ENCODE measurements at places on chromosomes 6 and 20.

- no peak for DNase-seq
These were observed 117.2 kb downstream of the IPCEF1 start for GRCh38 chr6:154239392-154239791.

DNA sequence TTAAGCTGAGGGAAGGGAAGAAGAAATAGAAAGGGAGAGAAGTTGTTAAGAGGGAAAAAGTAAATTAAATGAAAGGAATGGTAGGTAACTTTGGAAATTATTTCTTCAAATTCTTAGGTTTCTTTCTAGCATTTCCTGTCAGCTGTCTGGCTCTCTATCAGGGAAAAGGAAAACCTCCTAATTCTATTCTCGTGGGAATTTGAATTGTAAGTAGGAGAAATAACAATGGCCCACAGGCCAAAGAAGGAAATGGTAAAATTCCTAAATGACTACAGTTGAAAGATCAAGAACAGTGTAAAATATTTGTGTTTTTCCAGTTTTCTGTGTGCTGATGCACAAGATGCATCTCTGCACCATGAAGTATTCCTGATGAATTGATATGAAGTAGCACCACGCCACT, 173.0 kb downstream of the IBTK start:
- no peak for DNase-seq

DNA sequence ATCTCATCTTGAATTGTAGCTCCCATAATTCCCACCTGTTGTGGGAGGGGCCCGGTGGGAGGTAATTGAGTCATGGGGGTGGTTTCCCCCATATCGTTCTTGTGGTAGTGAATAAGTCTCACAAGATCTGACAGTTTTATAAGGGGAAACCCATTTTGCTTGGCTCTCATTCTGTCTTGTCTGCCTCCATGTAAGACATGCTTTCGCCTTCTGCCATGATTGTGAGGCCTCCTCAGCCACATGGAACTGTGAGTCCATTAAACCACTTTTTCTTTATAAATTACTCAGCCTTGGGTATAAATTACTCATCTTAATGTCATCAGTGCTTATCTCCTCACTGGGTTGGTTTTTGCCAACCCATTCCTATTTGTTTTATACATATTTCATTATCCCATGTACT, 142.0 kb upstream of the GMDS start:
- DNase-seq, result peak; percentile 51

- DNase-seq, result no peak
These were observed 19.6 kb downstream of the NTSR1 start for GRCh38 chr20:62728028-62728780.

GRCh38 chr6:124670801-124671200, 291.4 kb upstream of the RNF217 start:
- DNase-seq, result no peak

GRCh38 chr6:90490030-90490716, 96.7 kb downstream of the MAP3K7 start:
- no peak for DNase-seq

DNA sequence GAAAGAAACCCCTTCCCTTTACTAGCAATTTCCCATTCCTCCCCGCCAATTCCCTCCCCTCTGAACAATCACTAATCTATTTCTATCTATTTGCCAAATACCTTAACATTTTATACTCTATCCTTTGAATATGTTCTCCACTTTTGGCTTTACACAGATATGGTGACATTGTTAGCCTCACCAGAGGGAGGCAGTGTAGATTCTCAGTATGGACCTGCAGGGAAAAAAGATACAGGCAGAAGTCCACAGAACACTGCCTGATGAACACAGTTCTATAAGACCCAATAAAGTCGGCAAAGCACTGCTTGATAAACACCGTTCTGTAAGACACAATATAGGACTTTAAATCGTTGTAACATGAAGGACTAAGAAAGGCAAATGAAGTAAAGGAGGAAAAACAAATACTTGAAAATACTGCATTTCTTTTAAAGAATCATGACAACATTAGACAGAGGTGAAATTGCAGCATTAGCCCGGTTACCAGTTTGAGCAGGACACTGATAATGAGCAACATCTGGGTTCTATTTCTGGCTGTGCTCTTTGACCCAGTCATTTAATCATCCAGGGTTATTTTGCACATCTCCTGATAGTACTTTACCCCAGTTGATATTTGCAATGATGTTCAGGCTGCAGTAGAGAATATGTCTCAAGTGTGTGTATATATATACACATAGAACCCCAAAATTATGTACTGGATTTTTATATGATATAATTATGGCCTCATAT, 296.8 kb downstream of the UTRN start:
- DNase-seq, result no peak

GRCh38 chr6:24744911-24745310, 26.0 kb upstream of the C6orf62 start:
- no peak for DNase-seq

DNA sequence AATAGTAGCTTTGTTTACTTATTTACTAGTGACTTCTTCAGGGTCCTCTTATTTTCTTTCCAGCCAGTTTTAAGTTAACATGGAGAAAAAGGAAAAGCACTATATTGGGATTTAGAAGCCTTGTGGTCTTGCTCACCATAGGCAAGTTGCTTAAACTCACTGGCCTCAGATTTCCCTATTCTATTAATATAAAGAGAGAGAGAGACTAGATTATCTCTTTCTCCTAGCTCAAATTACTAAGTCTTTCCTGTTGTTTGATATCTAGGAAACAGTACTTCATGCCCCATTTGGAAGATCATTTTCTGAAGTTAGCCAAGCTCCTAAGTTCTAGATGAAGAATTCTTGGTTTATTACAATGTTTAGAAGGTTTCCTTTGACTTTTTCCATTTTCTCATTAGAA, 32.5 kb downstream of the CTNNBL1 start:
- no peak for DNase-seq

GRCh38 chr6:63395381-63395780, 75.6 kb upstream of the LGSN start:
- DNase-seq, result no peak

DNA sequence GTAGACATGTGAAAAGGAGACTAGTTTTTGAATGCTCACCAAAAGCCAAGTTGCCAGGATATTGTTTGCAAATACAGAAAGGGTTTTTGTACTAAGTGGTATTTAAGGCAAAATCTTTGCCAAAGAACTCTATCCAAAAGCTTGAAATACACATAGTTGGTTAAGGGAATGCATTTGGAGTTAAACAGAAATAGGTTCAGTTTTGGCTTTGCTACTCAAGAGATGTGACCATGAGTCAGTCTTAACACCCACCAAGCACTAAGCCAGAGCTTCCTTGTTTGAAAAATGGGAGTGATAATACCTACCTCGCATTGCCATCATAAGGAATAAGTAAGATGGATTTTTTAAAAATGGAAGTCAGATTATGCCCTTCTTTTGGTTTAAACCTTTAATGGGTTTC, 191.7 kb upstream of the LAMP5 start:
- no peak for DNase-seq

GRCh38 chr6:13412639-13413465, 74.5 kb downstream of the GFOD1 start:
- DNase-seq, result no peak

Measured in stimulated activated CD4-positive, alpha-beta T cell treated with anti-CD3 and anti-CD28 coated beads, Interleukin-1b, Interleukin-23, amount 100 ng/mL, for 48 hours (primary cell).